ENCODE measurements at places on chromosomes 3 and 15. TPM values are rescaled to one million over a fixed set of nuclear protein-coding genes. Genes with fewer than 3 reads are reported as not detected.

Gene TIGIT
- 0.29 TPM for polyA plus RNA-seq

DNA sequence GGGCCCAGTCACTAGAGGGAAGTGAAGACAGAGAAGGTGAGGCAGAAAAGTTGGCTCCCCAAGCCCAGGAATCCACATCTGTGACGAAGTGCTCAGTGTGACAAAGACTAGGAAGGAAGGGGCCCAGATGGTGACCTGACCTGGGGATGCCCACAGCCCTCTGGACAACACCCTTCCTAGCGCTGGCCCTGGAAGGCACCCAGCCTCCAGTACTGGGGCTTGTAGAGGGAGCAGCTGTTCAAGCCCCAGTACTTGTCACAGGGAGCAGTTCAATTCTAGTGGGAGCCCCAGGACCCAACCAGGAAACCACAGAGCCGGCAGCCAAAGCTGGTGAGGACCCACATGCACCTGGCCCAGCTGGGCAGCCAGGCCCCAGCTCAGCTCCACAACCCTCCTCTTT lies 190.8 kb downstream of the XXYLT1 start:
- DNase-seq = no peak

- no peak for DNase-seq
These were observed 2.0 kb downstream of the RASGRF1 start for GRCh38 chr15:79088426-79089205.

GRCh38 chr15:98905963-98906711 lies 101.5 kb downstream of the PGPEP1L start:
- no peak for DNase-seq

DNA sequence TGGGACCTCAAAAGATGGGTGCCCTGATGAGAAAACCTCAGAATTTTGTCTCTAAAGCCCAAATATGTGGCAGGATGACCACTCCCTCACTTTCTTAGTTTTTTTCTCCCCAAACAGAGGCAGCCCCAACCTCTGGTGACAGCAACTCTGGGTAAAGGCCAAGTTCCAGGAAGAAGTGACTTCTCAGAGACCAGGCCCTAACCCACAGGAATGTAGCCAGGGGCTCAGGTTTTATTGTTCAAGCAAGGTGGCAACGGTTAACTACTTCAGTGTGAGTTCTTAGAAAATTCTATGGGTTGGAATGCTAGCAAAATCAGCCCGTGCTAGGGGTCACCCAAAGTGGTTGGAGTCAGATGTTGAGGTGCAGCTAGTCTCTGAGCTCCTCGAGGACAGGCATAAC lies 5.1 kb upstream of the DNAJA4 start:
- DNase-seq = no peak

DNA sequence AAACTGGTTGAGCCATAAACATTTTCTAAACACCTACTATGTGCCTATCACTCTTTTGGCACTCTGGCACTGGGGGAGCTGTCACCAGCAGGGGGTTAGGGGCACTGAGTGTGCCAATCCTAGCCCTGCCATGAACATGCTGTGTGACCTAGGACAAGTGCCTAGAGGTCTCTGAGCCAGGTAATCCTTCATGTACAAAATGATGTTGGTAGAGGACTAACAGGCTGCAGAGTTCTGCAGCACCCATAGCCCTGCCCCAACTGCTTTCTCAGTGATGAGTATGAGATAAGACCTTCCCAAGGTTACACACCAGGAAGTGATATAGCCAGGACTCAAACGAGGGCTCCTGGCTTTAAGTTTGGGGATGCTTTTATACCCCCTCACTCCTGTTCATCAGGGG lies 84.9 kb upstream of the SEC13 start:
- DNase-seq = no peak

DNA sequence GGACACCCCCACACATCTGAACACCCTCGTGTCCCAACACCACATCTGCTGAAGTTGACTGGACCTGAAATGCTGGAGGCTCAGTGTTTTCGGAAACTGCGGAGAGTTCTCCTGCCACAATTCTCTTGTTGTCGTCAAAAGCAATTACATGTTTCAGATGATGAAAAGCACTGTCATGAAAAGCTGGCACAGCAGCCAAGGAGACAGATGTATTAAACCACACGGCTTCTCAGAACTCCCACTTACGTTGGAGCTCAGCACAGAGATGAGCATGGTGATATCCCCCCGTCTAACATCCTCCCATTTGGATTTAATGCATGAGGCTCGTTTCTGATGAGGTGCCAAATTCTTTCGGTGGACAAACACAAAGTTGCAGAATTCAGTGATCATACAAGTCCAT lies 180.1 kb downstream of the RORA start:
- no peak for DNase-seq

Gene CPNE9
- not detected for polyA plus RNA-seq

Gene ZNF770
- polyA plus RNA-seq = 34.5 TPM

- no peak for DNase-seq
These were observed 48.4 kb downstream of the ARHGEF3 start for GRCh38 chr3:56753206-56753820.

- no peak for DNase-seq
These were observed 193.1 kb upstream of the ADAMTS9 start for GRCh38 chr3:64880916-64881315.

- DNase-seq = no peak
These were observed 10.6 kb upstream of the TM4SF1 start for GRCh38 chr3:149388001-149388440.

Gene KCNAB1
- polyA plus RNA-seq = 1.7 TPM

- no peak for DNase-seq
These were observed 35.9 kb downstream of the POC1A start for GRCh38 chr3:52118156-52118875.

- DNase-seq = no peak
These were observed 21.0 kb upstream of the FNDC3B start for GRCh38 chr3:172018364-172018763.

GRCh38 chr15:65982627-65983322 lies 113.5 kb downstream of the RAB11A start:
- no peak for DNase-seq

Gene FAM81A
- polyA plus RNA-seq = 3.4 TPM

GRCh38 chr3:156837115-156837514 lies 11.0 kb downstream of the LEKR1 start:
- no peak for DNase-seq

GRCh38 chr3:112074616-112075497 lies 11.3 kb upstream of the C3orf52 start:
- DNase-seq = peak; percentile 69

Gene TRH
- 0.21 TPM for polyA plus RNA-seq

DNA sequence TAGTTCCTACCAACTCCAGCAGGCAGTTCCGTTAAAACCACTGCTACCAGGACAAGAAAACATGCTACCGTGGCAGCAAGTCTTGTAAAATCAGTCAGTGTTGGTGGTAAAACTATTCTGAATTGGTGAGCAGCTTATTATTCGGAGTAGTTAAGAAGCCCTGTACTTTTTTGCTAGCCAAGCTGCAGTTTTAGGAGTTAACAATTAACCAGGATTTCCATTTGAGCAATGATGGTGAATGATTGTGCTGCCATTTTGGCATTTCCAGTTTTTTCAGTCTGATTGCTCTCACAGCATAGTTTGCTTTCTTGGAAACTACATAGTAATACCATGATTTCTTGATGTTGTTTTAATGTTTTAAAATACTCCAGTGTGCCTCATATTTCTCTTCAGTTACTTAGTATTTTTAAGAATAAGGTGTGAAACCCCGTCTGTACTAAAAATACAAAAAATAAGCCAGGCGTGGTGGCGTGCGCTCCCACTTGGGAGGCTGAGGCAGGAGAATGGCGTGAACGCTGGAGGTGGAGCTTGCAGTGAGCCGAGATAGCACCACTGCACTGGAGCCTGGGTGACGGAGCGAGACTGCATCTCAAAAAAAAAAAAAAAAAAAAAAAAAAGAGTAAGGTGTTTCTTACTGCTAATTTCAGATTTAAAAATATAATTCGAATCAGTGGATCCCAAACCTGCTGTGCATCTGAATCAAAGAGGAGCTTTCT lies 43.8 kb upstream of the SCAANT1 start:
- DNase-seq = no peak

Gene DPPA4
- 4.1 TPM for polyA plus RNA-seq

Gene SIAH2
- polyA plus RNA-seq = 20.4 TPM
